ENCODE measurements at places on chromosomes 3 and 15. TPM values are rescaled to one million over a fixed set of nuclear protein-coding genes. Genes with fewer than 3 reads are reported as not detected.
A peak's percentile ranks its signal among the peaks of the same experiment; 100 is the strongest.

Gene SCG5
- total RNA-seq, result 3.7 TPM

Gene FOXB1
- 0.54 TPM for total RNA-seq

DNA sequence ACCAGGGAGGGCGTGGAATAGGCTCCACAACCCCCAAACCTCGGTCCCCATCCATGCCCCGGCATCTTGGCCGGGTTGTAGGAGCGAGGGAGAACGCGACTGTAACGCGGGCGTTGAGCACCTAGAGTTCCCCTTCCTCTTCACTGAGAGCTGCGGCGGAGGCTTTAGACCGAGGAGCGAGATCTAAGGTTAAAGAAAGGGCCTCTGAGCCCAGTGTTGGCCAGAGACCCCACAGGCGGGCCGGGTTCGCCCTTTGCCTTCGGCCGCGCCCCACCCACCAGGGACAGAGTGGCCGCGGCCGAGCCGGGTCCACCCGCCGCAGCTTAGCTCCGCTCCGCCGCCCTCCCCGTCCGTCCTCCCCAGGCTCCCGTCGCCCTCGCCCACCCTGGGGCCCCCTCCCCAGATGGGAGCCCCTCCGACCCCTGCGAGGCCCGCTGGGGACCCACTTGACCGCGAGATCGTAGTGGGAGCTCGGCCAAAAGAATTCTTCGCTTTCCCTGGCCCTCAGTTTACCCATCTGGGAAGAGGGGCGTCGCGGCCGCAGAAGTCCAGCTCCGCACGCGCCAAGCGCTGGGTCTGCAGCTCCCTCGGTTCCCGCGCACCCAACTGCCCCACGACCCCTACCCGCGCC lies 425 bp downstream of the ANPEP start:
- peaks cover 31% of the 10 kb centered on the region for H3K27me3 ChIP-seq
- H3K36me3 ChIP-seq, result no peaks in the 10 kb centered on the region

DNA sequence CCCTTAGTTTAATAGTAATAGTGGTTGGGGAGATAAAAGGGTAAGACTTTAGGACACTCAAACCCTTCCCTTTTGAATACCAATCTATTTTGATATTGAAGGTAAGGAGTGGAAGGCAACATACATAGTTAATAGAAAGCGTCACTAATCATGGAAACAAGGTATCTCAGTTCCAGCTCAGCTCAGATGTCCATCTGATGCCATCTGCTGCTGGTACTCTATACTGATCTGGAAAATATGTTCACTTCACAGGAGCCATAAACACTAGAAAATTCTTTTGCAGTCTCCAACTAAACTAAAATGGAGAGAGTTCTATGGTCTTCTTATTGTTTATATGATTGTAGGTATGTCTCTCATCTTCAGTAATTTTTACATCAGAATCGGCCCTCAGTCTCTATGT lies 1777.1 kb downstream of the OTOL1 start:
- no peak for DNase-seq
- no peaks in the 10 kb centered on the region for H3K4me1 ChIP-seq

DNA sequence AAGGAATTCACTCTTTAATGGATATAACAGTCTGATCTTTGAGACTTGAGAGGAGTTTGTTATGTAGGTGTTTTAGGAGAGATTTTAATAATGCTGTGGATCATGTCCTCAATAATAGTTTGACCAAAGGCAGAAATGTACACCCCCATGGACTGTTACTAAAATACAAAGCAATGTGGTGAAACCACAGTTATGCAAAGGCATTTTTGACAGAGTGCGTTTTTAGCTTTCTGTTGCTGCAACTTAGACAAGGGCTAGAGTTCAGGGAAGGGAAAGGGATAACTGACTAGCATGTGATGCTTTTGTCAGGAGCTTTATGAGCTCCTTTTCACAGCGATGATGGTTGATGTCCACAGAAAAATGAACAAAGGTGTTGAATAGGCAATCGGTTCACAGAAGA lies 3.6 kb upstream of the STARD5 start:
- H3K4me3 ChIP-seq, result no peak overlapping the region
- H3K4me1 ChIP-seq, result peaks cover 29% of the 10 kb centered on the region
- no peaks in the 10 kb centered on the region for H3K27me3 ChIP-seq
- peaks cover under 1% of the 10 kb centered on the region for H3K36me3 ChIP-seq

GRCh38 chr3:38577371-38578080 lies 72.0 kb downstream of the SCN5A start:
- no peaks in the 10 kb centered on the region for H3K27me3 ChIP-seq
- no peak overlapping the region for H3K27ac ChIP-seq
- no peaks in the 10 kb centered on the region for H3K4me1 ChIP-seq
- H3K4me3 ChIP-seq, result no peak overlapping the region
- DNase-seq, result peak; percentile 3
- H3K36me3 ChIP-seq, result no peaks in the 10 kb centered on the region
